Thoracic aorta (tissue), 2 donors: ENCODE measurements at places on chromosomes 5 and 9. TPM values are rescaled to one million over a fixed set of nuclear protein-coding genes. Genes with fewer than 3 reads are reported as not detected.

DNA sequence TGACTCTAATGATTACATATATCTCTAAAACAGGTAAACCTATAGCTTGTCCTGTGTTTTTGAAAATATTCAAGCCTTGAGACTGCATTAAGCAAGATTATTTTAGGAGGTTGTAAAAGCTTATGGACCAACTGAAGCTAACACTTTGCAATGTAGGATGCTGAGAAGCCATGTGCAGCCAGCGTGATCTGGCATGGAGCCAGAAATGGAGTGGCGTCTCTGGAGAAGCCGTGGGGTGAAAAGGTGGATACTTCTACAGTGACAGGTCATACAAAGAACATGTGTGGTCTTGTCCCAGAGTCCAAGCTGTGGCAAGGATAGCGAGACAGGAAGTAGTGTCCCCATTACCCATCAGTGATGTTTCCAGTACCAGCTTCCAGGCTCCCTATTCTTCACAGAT is 100.8 kb upstream of the CD180 start:
- no peak for DNase-seq

Gene TMEM232
- total RNA-seq: 13.3 TPM

Gene ALG2
- 19.8 TPM for total RNA-seq

Gene FBLL1
- not detected for total RNA-seq

Gene RANBP3L
- 25.5 TPM for total RNA-seq

- no peak for DNase-seq
These were observed 44.4 kb downstream of the GADD45G start for GRCh38 chr9:89649039-89649691.
